T-helper 2 cell (primary cell): ENCODE measurements at places on chromosomes 11 and 22.

DNA sequence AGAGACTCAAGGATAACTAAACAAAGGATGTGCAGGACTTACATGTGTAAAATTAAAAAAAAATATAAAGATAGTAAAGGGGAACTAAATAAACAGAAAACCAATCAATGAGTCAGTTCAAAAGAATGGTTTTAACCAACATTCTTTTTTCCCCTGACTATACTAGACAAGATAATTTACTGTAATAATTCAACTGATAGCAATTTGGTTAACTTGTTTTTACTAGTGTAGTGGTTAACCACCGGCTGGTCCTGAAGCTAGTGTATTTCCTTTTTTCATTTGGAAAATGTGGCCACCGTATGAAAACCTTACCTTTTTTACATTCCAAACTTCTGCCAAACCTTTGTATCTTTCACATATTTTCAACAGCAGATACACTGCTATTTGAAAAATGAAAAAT lies 123.1 kb downstream of the ARHGAP42 start:
- no peak for DNase-seq

DNA sequence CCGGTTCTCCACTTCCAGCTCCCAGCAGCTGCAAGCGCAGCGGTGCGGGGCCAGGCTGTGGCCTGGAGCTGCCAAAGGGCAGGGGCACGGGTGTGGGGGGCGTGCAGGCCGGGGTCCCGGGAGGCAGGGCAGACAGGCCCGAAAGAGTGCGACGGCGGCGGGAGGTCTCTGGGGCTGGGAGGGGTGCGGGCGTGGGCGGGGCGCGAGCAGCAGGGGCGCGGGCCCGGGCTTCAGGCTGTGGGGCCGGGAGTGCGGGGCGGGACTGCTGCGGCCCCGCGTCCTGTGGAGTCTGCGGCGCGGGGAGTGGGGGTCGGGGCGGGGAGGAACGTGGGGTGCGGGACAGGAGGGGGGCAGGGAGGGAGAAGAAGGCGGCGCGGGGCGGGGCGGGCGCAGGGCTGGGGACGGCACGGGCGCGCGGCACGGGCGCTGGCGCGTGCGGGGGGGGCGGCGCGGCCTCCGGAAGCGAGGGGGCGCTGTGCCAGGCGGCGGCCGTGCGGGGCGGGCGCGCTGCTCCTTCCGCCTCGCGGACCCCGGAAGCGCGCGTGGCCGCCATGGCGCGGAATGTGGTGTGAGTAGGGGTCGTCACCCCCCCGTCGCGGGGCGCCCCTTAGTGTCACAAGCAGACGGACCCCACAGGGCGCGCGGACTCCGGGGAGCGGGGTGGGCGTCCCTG lies at the start of gene MRPL23:
Gene MRPL23 (plus strand): TSS at position 521 of the 673 bp plus-strand sequence. CDS start 31 bp downstream, at position 552.
- DNase-seq = no peak

GRCh38 chr11:64799623-64800302 lies 3.3 kb downstream of the MAP4K2 start:
- no peak for DNase-seq

DNA sequence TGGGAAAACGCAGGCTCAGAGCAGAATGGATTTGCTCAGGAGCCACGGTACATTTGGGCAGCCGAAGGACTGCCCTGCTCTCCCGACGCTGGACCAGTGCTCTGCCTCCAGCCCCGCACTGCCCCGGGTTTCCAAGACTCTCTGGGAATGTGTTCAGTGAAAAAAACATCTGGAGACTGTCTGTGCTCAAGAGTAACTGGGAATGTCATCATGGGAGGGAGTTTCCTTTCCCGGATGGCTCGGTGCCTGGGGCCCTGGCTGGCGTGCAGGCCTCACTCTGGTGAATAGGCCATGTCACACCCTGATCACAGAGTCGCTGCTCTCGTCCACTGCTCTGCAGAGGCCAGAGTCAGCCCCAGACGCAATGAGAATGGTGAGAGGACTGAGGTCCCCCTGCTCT lies 9.8 kb upstream of the APOL6 start:
- DNase-seq = no peak

DNA sequence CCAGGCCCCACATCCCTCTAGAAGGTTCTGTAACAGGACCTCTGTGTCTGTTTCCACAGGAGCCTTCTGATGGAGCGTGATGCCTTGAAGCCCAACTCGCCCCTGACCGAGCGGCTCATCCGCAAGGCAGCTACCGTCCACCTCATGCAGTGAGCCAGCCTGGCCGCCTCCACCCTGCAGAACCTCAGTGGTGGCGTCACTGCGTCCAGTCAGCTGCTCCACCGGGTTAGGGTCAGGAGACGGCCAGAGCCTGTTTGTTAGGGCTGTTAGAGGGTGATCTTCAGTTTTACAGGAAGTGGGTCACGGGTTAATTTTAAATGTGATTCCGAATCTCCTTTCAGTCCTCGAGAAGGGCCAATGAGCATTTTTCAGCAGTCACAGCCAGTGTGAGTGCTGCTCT lies 3.9 kb upstream of the GTSE1 start:
- DNase-seq = no peak

- no peak for DNase-seq
Measured at GRCh38 chr11:35413598-35413997, 5.8 kb downstream of the SLC1A2 start.

- no peak for DNase-seq
Measured at GRCh38 chr22:23138584-23139435, 3.0 kb downstream of the RSPH14 start.

DNA sequence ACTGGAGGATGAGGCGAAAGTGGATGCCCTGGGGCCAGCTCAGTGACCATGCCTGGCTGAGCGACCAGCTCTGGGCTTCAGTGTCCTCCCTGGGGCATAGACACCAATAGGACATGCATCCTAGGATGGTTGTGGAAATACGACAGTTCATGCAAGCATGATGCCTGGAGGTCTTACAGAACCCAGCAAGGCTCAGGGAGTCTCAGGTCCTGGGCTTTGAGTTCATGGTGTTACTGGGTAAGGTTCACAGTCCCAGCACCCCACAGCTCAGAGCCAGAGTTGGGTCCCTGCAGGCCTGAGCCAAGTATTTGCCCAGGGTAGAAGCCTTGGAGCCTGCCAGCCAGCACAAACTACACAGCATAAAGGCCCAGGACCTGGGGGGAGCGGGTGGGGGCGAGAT lies 4.2 kb upstream of the SUSD2 start:
- no peak for DNase-seq

DNA sequence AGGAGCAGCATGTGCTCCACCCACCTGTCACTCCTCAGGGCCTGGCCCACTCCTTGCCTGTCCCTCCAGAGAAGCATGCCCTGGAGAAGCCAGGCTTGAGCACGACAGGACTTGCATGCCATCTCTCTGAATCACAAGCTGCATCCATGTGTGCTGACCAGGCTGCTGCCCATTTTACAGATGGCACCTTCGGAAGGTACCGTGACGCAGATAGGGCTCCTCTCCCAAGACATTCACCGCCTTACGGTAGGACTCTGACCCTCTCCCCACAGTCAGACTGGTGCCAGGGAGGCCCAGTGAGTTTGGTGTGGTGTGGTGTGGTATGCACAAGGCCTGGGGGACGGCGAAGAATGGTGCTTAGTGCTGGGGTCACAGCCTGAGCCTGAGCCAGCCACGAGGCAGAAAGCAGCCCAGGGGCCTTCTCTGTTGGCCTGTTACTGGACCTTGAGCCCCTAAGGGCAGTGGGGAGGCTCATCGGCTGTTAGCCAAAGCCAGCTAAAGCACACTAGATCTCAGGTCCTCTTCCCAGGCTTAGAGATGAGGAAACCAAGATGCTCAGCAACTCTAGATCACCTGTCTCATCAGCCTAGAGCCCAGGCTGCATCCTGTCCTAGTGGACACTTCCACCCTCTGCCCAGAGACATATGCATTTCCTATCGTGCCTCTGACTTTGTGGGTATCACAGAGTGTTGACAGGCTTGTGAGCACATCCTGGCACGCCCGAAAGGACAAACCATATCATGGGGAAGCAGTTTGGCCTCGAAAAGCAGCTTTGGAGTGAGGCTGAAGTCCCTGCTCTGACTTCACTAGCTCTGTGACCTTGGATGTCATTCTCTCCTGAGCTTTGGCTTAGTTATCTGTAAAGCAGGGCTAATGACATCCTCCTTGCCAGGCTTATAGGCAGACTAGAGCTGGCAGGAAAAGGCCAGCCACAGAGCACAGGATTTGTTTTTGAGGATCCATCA lies 17.8 kb downstream of the CYB5R2 start:
- DNase-seq = no peak
